HL-60 (cell line): ENCODE measurements at places on chromosomes 4 and X.

- no peak for DNase-seq
Observed at GRCh38 chrX:97200454-97200853, 316.7 kb downstream of the RPA4 start.

DNA sequence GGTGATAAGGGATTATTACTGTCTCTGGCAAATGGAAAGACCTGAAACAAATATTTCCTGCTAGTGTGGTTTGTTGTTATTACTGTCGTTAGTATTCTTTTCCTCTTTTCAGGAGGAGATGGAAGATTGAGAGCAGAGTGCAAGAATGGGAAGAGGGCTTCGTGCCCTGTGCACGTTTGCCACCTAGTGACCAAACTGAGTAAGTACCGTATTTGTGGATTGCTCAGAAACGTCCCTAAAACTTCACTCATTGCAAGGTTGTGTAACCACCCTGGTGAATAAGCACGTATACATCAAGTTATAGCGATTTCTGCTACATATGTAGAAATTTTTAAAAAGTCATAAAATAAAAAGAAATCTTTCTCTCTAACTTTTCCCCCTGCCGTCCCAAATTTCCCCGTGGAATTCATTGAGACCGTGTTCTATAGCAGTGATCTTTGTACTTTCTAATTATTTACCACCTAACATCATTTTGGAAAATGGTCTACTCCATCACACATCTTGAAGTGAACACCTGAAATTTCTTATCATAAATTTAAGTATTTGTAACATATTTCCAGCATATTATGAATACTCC, 24.3 kb downstream of the LINC00632 start:
- peak; percentile 34 for DNase-seq

GRCh38 chrX:133981924-133982323, 3.5 kb downstream of the GPC3 start:
- DNase-seq: no peak

GRCh38 chr4:85792376-85793232, 317.7 kb downstream of the ARHGAP24 start:
- no peak for DNase-seq

DNA sequence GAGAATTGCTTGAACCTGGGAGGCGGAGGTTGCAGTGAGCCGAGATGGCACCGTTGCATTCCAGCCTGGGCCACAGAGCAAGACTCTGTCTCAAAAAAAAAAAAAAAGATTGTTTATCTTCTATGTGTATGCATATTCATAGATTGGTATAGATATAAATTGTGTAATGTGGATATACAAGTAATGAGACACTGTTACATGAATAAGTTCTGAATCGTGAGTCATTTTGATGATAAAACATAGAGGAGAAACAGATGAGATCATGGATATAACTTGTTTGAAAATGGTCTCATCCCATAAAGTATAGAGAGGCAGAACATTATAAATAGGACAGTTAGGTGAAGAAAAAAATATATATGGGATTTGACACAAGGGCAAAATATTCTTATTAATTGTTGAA, 628.0 kb downstream of the IL1RAPL1 start:
- no peak for DNase-seq

GRCh38 chr4:83340692-83341343, 6.2 kb upstream of the HPSE start:
- no peak for DNase-seq

- DNase-seq: peak; percentile 25
Observed at GRCh38 chrX:149470955-149471354, 34.2 kb downstream of the IDS start.

DNA sequence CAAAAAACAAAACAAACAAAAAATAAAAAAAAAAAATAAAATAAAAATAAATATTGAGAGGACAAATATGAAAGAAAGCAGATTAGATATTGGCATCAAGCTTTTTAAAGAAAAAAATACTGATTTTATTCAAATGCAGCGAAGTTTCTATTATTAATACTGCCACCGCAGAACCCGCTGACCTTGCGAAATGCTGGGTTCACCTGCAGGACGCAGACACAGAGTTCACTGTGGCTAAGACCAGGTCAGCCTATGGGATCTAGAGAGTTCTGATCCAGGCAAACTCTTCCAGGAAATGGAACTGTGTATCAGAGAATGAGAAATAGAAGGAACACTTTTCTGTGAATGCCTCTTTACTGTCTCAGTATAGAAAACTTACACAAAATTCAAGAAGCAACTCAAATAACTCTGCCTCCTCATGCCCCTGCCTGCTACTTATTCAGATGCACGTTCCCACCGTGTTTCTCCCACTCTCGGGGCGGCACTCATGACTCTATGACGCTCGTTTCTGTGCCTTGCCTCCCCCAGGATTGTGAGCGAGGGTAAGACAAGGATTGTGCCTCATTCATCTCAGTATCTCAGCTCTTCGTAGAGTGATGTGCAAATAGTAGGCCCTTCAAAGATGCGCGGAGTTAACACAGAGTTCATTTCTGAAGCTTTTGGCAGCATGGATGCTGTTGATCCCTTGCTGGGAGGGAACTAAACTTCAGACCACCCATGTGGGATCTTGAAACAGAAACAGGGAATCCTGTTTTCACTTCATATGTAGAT, 44.1 kb upstream of the TLR3 start:
- DNase-seq: no peak

GRCh38 chrX:20729416-20729815, 462.7 kb upstream of the RPS6KA3 start:
- DNase-seq: no peak

- peak; percentile 17 for DNase-seq
Observed at GRCh38 chrX:55715847-55716246, 1.7 kb upstream of the RRAGB start.

DNA sequence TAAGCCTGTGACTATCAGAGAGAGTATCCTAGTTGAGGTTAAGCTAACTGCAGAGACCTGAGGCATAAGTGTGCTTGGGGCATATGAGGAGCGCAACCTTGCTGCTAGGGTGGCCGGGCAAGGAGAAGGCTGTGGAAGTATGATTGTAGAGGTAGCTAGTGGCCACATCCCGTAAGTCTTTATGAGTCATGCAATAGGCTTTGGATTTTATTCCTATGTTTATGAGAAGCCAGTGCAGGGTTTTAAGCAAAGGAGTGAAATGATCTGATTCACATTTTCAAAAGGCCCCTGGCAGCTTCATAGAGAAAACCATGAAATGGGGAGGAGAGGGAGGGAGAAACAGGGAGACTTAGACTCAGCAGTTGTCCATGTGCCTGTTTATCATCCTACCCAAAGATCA, 92.1 kb upstream of the WDFY3 start:
- no peak for DNase-seq

DNA sequence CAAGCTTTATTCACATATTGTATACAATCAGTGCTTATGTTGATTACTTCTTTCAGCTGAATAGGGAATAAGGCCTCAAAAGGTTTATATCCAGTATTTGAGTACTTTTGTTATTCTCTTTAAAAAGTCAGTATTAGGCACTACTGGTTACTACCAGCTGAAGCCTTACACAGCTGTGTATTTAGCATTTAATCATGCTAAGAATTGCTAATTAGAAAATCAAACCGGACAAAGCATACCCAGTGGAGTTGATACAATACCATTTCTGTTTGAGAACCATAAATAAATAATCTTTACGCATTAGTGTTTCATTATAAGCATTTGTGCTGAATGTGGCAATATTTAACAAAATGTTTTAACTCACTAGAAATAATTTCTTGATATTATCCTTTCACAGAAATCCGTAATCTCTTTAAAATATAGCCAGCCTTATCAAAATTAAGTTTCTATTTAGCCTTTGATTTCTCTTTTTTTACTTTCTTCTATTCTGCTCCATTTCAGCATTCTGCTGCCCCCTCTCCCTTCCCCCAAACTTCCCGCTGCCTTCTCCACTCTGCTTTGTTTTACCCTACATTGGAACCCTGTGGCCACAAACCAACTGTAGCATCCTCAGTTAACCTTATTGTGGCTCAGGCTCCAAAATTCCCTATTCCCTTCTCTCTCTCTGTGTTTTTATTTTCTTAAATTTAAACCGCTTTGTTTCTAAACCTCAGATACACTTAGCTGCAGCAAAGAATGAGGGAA, 37.8 kb downstream of the UGT8 start:
- DNase-seq: no peak

GRCh38 chrX:110341189-110342035, 17.2 kb upstream of the RTL9 start:
- DNase-seq: no peak

GRCh38 chr4:17489721-17490120, 22.2 kb downstream of the QDPR start:
- DNase-seq: no peak

GRCh38 chr4:124433500-124433899, 279.0 kb downstream of the ANKRD50 start:
- no peak for DNase-seq

DNA sequence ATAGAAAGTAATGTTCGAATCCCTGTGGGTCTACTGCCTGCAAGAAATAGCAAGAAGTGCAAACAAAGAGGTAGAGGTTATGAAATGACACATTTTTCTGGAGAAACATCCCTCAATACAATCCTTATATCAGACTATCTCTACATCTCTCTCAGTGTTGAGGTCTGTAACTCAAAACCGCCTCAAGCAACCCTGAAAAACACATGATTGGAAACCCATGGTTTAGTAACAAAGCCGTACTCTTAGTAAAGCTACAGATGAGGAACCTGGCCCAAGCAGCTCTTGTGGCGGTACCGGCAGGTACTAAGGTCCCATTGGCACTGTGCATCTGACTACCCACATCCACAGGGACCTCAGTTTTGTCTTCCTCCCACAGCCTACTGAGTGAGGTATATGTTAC, 53.9 kb downstream of the IRF2 start:
- DNase-seq: no peak

- no peak for DNase-seq
Observed at GRCh38 chrX:21972721-21973120, 32.2 kb downstream of the SMS start.

- DNase-seq: no peak
Observed at GRCh38 chr4:11881947-11882346, 453.3 kb upstream of the HS3ST1 start.

DNA sequence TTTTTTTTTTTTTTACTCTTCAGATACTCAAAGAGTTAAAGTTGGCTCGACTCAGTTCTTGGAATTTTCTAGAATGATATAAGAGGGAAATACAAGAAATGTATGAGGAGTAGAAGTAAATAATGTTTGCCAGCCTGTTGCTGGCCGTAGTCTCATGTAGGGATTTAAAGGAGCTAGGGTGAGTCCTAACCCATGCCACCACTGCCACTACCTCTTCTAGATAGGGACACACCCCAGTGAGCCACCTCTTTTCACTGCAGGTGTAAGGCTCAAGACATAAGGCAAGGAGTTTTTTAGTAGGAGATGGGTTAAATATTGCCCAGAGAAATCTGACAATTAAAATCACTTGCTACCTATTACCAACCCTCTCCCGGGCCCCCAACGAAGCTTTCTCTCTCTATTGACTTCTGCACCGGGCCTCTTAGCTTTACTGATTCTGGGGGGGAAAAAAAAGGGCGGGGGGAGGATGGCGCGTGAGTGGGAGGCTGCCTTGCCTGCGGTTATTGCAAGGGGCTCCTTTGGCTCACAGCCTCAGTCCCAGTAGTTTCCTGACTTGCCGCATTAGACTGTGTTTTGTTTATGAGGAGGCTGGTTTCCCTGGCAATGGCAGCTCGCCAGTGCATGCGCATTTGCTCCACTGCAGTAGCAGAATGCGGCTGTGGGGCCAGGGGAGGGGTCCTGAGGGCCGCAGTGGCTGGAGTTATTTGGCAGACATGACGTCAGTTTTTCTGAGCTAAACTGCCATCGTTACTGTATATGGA, 3.0 kb downstream of the LINC00632 start:
- no peak for DNase-seq

- DNase-seq: no peak
Observed at GRCh38 chr4:101279377-101279871, 67.9 kb downstream of the PPP3CA start.

DNA sequence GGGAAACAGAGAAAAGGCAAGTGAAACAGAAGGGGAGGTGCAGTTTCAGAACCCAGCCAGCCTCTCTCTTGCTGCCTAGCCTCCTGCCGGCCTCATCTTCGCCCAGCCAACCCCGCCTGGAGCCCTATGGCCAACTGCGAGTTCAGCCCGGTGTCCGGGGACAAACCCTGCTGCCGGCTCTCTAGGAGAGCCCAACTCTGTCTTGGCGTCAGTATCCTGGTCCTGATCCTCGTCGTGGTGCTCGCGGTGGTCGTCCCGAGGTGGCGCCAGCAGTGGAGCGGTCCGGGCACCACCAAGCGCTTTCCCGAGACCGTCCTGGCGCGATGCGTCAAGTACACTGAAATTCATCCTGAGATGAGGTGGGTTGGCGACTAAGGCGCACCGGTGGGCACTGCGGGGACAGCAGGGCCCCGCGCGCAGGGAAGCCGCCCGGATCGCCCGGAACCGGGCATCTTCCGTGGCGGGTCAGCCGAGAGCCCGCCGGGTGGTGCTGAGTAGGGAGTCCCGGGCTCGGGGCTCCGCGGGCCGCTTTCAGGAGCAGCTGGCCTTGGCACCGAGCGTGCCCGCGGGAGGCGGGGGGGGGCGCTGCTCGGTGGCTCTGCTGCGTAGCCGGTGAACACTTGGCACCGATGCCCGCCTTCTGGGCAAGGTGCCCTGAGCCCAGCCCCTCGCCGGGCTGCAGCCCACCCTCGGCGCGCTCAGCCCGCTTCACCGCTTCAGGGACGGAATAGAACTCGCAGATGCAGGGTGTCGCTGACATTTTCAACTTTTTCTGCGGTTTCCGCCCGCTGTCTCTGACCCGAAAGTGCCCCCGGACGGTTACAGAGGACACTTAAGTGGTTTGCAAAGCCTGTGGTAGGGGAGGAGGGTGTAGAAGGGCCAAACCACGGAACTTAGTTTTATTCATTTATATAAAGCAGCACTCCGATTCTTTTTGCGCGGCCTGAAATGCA, at the start of gene CD38:
Gene CD38, plus strand, starts transcription at position 40 of the 953 bp plus-strand sequence. Its CDS starts 87 bp downstream, at position 127.
- peak; percentile 85 for DNase-seq

DNA sequence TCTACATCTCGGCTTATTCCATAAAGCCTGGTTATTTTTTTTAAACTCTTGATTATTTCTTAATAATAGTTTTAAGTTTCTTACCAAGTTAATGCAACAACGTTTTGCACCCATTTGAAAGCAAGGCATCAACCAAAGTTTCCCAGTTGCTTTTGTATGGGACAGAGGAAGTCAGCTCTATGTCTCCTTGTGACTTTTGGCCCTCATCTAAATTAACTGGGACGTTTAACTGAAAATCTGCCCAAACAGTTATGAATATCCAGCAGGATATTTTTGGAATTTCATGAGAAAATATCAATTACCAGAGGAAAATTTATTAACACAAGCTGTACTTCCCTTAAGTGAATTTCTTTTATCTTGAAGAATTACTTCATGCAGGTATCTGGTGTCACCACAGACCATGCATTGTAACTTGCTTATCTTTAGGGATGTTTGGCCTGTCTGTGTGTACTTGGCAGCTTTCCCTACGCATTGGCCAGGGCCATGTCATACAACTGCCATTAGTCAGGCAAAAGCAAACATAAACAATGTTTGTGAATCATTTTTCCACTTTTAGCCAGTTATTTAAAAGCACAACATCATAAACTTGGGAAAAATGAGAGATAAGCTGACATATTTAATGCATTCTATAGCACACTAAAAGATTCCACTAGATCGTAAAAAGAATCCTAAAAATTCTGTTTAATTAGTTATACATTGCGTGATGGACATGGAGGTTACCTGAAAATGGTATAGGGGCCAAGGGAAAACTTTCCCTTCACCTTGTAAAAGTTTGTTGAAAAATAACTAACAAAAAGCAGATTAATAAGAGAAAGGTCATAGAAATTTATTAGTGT, 101.4 kb upstream of the PDE5A start:
- DNase-seq: no peak
